ENCODE measurements at places on chromosomes 11 and 22.

DNA sequence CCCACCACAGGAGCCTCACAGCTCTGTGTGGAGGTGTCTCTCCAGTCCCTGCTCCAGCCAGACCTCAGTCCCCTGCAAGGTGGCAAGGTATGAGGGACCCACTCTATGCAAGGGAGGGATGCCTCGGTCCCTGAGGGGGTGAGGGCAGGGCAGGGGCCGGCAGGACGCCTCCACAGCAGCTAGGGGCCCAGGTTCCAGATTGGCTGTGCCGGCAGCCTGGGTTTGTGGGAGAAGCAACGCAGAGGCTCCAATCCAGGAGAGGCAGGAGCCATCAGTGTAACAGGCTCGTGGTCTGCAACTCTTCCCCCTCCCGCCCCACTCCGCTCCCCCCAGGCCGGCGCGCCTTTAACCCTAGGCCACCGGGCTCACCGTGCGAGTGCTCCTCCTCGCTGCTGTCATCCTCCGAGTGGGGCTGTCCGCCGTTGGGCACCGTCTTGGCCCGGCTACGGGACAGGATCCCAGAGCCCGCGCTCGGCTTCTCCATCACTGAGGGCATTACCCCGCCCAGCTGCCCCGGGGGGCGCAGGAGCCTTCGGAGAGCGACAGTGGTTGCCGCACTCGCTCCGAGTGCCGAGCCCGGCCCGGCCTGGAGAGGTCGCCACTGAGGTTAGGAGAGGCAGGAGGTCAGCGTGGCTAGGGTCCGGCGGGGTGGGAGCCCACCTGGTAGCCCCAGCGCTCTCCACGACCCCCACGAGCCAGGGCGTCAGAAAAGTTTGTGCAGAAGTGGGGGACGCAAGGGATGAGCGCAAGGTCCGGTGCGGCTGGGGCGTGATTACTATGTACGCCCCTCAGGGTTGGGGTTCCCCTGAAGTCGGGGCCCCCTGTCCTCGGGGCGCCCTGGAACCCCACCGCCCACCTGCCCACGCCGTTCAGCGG lies 765 bp downstream of the RCOR2 start:
- peak; percentile 16 for DNase-seq

DNA sequence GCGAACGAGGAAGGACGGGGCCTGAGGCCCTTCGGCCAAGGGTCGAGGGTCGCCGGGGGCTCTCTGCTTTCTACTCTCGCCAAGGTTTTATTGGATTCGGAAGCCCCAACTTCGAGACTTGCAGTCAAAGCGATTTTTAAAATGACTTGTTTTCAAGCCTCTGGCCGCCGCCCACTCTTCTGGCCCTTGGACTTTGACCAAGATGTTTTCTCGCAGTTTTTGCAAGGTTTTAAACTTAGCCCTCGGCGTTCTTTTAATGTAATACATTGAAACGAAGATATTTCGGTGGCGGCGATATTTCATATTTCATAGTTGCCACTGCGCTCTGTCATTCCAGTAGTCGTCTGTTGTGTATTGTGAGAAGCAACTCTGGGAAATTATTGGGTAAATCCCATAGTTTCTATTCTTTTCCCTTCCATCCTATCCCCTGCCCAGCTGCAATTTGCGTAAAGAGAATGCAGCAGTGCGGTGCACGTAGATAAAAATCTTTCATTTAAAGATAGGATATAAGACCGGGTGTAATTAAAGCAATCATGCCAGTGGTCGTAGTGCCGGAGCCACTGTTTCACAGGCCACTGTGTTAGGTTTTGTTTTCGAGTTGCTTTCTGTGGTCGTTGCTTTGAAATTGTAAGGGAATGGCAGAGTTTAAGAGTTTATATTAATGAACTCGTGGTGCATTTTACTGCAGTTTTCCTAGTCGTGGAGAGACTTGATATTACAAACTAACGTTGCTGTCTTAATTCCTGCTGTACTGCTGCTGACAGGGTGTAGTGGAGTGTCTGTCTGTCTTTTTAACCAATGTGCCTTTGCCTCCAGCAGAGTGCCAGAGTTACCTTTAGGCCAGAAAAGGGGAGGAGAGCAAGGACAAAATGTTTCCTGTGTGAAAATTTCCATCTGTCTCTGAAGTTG lies 702 bp downstream of the BIRC2 start:
- no peak for DNase-seq

DNA sequence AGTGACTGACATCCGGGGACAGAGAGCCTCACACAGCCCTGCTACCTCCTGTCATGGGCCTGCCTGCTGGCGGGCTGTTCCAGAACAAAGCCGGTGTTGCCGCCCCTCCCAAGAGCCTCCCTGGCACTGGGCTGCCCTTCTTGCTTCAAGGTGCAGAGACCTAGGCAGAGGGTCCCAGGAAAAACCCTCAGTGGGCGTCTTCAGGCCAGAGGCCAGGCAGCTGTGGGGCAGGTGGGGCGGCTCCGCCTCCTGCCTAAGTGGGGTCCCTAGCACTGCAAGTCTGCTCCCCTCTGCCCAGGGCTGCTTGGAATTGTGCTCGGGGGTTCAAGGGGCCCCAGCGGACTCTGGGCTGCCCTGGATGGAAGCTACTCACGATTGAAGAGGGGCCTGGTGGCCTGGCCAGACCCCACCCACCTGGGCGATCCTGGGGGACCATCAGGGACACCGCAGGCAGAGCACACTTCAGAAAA lies 20.4 kb upstream of the GNB1L start:
- DNase-seq: no peak

GRCh38 chr11:111448831-111449557 lies 63.2 kb downstream of the BTG4 start:
- DNase-seq: no peak

DNA sequence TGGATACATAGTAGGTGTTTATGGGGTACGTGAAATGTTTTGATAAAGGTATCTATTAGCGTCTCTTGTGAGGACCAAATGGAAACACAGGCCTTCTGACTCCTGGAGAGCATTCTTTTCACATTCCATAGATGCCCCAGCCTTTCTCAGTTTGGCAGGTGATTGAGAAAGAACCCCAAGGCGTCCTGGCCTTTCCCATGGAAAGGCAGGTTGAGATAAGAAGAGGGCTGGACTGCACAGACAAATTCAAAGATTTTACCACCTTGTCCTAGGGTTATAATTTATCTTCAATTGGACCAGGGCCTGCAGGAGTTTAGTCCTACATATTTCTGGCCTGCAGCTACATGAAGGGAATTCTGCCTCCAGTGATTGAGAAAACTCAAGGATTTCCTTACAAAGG lies 661 bp upstream of the OLFML1 start:
- no peak for DNase-seq

DNA sequence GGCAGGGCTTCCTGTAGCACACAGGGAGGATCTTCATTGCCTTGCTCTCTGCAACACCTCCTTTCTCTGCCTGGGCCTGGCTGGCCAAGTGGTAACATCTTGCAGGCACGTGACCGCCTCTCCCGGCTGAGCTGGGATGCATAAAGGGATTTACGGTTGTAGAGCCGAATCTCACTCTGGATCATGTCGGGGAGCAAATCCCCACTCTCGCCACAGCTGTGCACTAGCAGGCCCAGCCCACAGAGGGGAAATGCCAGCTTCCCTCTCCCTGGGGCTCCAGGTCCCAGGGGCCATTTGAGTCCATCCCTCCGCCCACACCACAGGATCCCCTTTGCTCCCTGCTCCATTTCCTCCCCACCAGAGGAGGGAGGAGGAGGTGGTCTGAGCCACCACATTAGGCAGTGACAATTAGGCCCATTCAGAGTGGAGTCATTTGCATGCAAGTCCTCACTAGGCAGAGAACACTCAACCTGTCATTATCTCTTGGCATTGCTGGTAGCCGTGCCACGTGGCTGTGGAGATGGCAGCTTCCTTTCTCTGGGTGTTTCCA lies 196.7 kb downstream of the DSCAML1 start:
- no peak for DNase-seq

GRCh38 chr11:83971063-83971462 lies 684.9 kb upstream of the CCDC90B start:
- DNase-seq: no peak

DNA sequence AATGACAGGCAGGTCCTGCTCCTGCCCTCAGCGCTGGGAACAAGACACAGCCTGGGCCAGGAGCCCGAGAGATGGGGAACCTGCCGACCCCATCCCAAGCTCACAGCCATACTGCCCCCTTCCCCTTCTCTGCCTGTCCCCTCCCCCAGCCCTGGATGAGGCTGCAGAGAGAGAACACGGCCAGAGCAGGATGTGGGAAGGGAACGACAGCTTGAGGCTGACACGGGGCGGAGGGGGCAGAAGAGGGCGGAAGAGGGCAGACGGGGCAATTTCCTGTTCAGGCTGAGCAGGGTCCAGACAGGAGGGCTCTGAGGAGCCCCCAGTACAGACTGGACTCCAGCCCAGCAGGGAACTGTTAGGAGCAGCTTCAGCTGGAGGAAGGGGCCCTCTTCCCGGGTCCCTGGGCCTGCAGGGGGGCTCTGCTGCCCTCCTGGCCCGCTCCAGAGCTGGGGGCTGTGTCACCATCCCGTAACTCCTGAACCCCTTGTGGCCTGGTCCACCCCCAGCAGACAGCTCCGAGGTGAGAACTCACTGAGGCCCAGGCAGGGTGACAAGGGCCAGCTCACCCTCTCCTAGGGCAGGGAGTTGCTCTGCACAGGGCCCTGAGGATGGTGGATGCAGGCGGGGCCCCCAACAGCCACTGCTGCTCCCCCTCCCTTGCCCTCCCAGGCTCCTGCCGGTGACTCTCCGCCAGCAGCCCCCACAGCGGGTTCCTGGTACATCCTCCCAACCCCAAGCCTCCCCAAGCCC lies 5.7 kb downstream of the CTSD start:
- peak; percentile 62 for DNase-seq

DNA sequence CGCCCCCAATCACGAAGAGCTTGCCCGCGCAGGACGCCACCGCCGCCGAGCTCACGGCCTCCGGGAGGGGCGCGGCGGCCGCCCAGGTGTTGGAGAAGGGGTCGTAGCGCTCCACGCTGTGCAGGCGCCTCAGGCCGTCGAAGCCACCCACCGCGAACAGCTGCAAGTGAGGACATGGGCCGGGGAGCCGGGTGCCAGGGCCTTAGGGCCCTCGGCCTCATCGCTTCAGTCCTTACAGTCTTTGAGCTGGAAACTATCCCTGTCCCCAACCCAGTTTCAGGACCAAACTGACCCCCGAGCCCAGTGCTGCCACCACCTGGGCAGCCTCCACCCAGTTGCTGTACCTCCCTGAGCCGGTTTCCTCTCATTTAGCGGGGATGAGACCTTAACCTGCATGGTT lies 7.6 kb downstream of the KLHL35 start:
- DNase-seq: no peak

GRCh38 chr11:1049431-1049891 lies 12.9 kb upstream of the MUC6 start:
- no peak for DNase-seq

DNA sequence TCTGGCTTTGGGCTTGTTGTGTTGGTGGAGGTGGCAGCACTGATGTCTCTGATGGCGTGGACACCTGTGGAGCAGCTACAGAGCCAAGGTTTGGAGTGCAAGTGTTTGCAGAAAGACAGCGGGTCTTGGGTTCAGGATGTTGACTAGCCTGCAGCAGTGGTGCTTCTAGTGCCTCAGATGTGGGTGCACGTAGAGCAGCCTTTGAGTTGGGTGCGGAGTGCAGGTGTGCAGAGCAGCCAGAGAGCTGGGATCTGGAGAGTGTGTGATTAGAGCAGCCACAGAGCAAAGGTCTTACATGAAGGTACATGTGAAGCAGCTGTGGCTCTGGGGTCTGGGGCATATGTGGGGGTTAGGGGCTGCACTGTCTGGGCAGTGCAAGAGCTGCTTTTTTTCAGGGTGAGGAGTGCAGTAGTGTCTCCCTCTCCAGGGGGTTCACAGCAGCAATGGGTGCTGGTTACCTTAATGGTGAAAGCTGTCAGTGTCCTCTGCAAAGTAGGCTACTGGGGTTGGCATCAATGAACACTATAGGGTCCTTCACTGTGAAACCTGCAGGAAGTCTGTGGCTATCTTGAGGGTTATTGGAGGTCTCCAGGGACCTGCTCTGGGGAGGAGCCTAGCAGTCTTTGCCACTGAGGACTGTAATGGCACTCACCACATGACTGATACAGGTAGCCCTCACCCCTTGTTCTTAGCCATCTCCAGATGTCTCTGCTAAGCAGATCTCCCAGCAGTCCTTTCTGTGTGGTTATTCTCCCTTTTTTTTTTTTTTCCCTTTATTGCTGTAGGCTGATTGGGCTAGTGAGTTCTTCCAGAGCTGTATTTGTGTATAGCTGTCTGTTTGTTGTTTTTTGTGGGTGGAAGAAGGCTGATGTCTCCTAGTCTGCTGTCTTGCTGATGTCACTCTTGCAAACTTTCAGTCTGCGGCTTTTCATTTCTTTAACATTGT lies 14.3 kb downstream of the BIRC2 start:
- no peak for DNase-seq

GRCh38 chr22:29370537-29370936 lies 17.8 kb downstream of the AP1B1 start:
- no peak for DNase-seq

- no peak for DNase-seq
Measured at GRCh38 chr22:50569896-50570535, 7.3 kb upstream of the SYCE3 start.

DNA sequence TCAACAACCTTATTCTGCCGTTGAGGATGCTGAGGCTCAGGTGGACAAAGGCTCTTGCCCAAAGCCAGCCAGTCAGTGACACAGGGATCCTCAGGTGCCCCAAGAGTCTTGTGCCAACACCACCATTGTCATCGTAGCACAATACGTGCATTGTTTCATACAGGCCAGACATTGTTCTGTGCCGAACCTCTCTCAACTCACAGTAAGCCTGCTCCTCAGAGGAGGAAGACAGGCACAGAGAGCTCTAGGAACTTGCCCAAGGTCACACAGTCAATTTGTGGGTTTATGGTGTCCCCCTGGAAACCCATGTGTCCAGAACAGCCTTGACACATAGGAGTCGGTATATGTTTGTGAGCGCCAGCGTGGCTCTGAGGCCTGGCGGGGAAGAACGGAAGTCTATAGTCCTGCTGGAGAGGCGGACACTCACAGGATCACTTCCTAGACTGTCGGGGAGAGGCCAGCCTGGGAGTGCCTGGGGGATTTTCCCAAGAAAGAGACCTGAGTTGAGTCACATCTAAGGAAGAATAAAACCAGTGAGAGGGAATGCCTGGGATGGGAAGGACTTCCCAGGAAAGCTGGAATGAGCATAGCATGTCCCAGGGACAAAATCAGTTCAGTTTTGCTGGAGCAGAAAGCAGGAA lies 20.2 kb downstream of the LIF start:
- DNase-seq: no peak

DNA sequence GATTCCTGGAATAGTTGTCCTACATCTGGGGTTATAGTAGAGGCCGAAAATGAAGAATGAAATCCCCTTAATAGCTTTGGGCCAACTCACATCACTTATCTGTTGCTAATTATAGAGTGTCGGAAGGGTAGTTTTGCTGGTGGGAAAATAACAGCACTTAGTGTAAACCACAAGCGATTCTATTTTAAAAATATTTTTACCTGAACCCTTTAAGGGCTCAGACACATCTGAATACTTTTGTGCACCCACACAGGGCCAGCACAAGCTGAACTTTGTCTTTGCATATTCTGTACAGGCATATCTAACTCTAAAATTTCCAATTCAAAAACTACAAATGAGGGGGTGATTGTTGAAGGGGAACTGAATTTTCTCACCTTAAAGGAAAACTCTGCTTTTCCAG lies 27.6 kb downstream of the SLC6A5 start:
- no peak for DNase-seq

GRCh38 chr11:59573216-59573615 lies 42.4 kb downstream of the OSBP start:
- DNase-seq: no peak

- DNase-seq: no peak
Measured at GRCh38 chr11:16012125-16012751, 344.1 kb downstream of the SOX6 start.
